Cardiac fibroblast (primary cell): ENCODE measurements at places on chromosomes 2 and 18.

DNA sequence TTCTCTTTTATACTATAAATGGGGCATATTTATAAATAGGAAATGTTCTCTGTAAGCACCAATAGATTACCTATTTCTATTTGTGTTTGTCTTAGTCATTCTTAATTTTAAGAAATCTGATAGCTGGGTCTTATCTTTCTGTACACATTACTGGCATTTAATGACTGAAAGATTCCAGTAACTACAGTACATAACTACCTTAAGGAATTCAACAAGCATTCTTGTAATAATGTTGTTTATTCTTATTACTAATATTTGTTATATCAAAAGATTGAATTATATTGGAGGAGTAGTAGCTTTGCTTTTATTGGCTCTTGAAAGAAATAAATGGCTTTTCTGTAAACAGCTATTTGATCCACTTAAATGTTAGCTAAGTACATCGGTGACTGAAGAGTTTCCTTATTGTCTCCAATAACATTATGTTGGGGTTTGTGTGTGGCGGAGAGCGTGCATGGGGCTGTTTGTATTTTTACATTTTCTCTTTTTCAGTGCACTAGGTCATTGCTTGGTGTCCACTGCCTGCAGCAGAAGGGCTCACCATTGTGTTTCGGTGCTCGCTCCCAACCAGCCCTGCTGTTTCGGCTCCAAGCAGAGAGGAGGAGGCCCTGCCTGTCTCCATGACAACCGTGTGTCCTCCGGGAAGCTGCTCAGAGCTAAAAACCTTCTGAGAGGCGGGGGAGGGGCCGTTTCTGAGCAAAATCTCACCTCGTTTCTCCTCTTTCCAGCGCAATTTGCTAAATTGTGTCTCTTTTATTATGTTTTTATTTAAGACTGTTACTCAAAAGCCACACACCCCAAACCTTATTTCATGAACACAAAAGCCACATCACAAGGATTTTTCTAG lies 112.5 kb upstream of the SLC38A11 start:
- DNase-seq: peak; percentile 67

- no peak for DNase-seq
Observed at GRCh38 chr18:62033756-62034155, 140.9 kb upstream of the RNF152 start.

DNA sequence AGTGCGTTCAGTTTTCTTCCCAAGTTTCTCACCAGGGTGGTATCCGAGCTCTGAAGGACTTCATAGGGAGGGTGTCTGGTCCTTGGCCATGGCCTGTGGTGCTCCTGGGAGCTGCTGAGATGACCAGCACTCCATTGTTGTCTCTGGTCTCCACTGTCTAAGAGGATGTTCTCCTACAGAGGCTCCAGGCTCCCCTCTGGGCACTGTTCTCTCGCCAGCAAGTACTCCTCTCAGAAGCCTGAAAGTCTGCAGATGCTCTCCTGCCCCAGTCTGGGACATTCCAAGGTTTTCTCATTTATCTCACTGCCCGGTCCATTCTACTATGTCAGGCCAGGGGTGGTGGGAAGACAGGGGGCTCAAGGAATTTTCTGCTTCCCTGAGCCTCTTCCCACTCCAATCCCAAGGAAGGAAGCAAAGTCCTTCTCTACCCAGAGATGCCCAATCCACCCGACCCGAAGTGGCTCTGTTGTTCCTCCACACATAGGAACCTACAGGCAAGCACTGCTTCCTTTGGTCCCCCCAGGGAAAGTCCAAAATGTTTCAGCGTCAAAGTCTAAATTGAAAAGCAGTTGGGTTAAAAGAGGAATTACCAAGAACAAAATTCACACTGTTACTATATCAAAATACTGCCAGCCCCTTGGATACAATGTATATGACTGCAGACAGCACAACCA lies 110.5 kb downstream of the GYPC start:
- DNase-seq: no peak

GRCh38 chr2:204203704-204204103 lies 267.1 kb downstream of the ICOS start:
- DNase-seq: no peak

DNA sequence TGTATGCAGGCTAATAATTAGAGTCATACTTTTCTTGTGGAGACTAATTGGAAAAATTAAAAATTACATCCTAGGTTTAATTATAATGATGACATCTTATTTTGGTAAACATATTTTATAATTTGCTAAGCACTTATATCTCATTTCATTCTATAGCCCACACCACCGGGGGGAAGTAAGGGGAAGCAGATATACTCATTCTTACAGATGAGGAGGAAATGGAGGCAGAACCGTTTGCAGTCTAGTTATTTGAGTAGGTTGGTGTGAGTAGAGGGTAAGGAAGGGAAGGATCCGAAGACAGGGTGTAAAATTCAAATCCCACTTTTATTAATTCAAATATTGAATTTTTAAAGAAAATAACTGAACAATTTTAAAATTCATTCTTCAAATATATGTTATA lies 3.7 kb downstream of the ITGAV start:
- DNase-seq: no peak

DNA sequence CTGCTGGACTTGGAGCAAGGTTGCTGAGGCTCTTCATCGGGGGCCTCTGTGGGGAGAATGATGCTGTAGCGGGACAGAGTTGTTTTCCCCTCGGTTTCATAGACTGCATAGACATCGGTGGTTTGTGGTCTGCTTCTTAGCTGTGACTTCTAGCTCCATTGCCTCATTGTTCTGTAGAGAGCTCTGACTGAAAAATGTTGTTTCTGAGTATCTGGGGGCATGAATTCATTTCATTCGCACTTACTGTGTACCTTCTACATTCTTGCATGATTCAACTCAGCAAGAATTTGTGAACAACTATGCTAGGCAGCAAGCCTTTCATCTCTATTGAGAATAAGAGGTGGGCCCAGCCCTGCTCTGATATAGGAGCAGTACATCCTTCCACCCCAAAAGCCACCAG lies 406.8 kb downstream of the NBAS start:
- peak; percentile 31 for DNase-seq

GRCh38 chr2:174024524-174025270 lies 59.5 kb upstream of the SP3 start:
- DNase-seq: peak; percentile 81

GRCh38 chr2:50953021-50953420 lies 78.9 kb downstream of the NRXN1 start:
- DNase-seq: peak; percentile 65

GRCh38 chr2:232523682-232524597 lies 2.0 kb upstream of the CHRND start:
- peak; percentile 37 for DNase-seq

GRCh38 chr2:154488801-154489200 lies 209.7 kb upstream of the KCNJ3 start:
- no peak for DNase-seq

DNA sequence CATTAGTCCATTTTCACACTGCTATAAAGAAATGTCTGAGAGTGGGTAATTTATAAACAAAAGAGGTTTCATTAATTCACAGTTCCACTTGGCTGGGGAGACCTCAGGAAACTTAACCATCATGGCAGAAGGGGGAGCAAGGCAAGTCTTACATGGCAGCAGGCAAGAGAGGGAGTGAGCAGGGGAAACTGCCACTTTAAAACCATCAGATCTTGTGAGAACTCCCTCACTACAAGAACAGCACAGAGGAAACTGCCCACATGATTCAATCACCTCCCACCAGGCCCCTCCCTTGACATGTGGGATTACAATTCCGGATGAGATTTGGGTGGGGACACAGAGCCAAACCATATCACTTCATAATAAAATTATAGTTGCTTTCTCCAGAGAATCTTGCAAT lies 365.5 kb upstream of the ID2 start:
- no peak for DNase-seq

DNA sequence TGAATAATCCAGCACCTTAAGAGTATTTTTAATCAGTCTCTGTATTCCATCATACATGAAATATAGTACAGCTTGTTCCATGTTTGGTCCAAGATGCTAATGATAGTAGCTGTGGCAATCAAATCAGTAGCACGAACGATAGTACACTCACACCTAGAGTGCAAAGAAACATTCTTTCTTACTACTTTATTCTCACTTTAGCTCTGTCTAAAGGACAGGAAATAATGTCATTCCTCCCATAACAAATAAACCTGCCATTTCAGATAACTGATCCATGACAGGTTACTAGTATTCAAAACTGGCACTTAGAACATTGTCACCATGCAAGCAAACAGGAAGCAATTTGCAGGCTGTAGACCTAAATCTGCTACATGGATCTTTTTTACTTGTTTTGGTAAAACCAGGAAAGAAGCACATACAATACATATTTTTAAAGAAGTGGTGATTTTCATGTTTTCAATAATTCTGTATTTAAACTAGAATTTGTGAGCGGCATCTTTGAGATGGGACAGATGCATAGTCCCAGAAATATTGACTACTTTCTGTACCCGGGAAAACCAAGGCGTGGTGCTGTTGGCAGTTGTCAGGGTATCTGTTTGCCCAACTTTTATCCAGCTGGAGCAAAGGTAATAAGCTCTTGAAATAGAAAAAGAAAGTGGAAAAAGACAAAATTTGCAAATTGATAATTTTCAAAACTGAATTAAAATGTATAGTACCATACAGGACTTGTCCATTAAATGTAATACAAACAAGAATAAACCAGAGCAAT lies 49.5 kb downstream of the IKZF2 start:
- DNase-seq: no peak

- peak; percentile 7 for DNase-seq
Observed at GRCh38 chr2:231554327-231554726, 24.1 kb upstream of the NMUR1 start.

GRCh38 chr2:238120463-238121298 lies 17.8 kb upstream of the KLHL30 start:
- peak; percentile 41 for DNase-seq

- DNase-seq: no peak
Observed at GRCh38 chr18:74515620-74516231, 18.6 kb upstream of the CNDP1 start.

- DNase-seq: no peak
Observed at GRCh38 chr18:70554854-70555445, 266.1 kb downstream of the SOCS6 start.

- DNase-seq: no peak
Observed at GRCh38 chr2:36165132-36165531, 190.4 kb upstream of the CRIM1 start.

GRCh38 chr2:216830346-216830745 lies 29.5 kb downstream of the TNP1 start:
- DNase-seq: no peak

GRCh38 chr2:66688951-66689350 lies 254.0 kb downstream of the MEIS1 start:
- DNase-seq: no peak

GRCh38 chr2:43224571-43225092 lies 1.8 kb downstream of the ZFP36L2 start:
- DNase-seq: peak; percentile 42

DNA sequence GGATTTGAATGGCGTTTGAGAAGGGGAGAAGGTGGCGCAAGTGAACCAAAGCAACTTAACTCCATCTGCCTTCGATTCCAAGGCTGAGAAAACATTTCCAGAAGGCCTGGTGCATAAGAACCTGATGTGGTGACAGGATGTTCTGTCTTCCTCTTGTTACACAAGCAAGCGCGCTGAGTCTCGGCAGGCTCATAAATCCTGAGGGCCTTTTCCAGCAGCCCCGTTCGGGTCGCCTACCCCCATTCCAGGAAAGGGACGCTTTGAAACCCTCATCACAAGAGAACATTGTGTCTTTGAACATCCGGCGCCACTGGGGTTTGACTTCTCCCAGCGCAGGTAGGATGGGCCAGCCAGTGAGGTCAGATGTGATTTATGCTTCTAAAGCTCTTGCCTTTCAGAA lies 403.5 kb downstream of the SETBP1 start:
- no peak for DNase-seq

- peak; percentile 51 for DNase-seq
Observed at GRCh38 chr2:215554689-215555498, 119.0 kb upstream of the FN1 start.

DNA sequence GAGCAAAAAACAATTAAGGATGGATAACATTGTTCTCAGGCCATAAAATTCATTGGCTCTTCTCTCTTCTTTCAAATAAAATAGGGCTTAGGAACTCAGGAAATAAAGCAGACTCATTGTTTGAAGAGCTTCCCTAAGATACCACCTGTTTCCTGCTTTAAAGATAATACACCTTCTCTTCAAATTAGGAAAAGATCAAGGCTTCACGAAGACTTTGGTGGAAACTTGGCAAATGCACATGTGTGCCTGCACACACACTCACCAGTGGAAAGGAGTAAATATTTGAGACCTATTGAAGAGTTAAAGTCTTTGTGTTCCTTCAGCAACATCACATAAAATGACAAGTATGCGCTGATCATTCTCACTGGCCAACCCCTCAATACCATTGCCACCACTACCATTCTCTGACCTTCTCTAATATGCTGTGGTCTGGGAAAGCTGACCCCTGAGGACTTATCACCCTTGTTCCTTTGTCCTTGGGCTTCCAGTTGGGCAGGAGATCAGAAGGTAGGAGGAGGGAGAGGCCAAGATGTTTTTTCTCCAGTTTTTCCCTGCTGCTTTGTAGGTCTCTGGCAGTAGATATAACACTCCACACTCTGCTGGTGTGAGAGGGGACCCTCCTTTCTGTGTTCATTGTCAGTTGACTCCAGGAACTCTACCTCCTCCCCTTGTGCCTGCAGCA lies 53.5 kb upstream of the SPOPL start:
- no peak for DNase-seq

- no peak for DNase-seq
Observed at GRCh38 chr2:207805566-207806226, 36.0 kb upstream of the FZD5 start.

DNA sequence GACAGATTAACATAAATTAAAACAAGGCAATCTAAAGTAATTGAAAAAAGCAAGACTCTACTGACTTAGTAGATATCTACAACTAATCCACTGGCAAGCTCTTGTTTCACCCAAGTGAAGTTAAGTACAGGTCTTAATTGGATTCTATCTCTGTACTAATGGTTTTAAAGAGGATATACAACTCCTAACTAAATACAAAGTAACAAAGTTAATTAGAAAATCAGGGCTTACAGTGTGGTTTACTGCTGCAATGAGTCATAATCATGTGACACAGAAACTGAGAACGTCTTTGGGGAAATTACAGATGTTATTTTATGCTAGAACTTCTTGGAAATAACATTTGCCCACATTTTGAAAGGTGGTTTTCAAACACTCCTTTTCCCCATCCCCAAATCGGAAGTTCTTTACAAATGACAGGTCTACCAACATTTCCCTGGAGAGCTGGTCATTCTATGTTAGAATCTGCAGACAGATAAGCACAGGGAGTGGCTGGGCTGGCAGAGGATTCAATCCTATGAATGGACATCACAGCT lies 245.3 kb downstream of the STK39 start:
- peak; percentile 30 for DNase-seq

- DNase-seq: no peak
Observed at GRCh38 chr2:54604871-54605270, 118.6 kb upstream of the EML6 start.
